ENCODE measurements at places on chromosomes 1 and 21. TPM values are rescaled to one million over a fixed set of nuclear protein-coding genes. Genes with fewer than 3 reads are reported as not detected.

NPHS2 gene
- not detected for total RNA-seq

DNA sequence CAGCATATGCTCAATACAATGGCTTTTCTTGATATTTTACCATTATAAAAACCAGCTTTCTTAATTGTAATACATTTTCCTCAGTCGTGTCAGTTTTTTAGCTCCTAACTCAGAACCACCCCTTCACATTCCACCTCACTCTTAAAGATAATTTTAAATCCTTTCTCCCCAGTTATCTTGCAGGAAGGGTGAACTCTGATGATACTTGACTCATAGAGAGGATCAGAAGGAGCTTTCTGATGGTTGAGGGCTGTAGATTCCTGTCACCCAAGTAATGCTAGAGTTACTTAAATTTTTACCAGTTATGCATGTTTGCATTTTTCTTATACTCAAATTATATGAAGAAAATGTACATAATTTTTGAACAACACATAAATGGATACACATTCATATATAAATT is 233.7 kb downstream of the NCAM2 start:
- H3K27ac ChIP-seq, result no peak overlapping the region
- no peaks in the 10 kb centered on the region for H3K27me3 ChIP-seq
- no peak overlapping the region for H3K4me3 ChIP-seq
- no peak for DNase-seq
- H3K4me1 ChIP-seq, result peaks cover 4% of the 10 kb centered on the region

DNA sequence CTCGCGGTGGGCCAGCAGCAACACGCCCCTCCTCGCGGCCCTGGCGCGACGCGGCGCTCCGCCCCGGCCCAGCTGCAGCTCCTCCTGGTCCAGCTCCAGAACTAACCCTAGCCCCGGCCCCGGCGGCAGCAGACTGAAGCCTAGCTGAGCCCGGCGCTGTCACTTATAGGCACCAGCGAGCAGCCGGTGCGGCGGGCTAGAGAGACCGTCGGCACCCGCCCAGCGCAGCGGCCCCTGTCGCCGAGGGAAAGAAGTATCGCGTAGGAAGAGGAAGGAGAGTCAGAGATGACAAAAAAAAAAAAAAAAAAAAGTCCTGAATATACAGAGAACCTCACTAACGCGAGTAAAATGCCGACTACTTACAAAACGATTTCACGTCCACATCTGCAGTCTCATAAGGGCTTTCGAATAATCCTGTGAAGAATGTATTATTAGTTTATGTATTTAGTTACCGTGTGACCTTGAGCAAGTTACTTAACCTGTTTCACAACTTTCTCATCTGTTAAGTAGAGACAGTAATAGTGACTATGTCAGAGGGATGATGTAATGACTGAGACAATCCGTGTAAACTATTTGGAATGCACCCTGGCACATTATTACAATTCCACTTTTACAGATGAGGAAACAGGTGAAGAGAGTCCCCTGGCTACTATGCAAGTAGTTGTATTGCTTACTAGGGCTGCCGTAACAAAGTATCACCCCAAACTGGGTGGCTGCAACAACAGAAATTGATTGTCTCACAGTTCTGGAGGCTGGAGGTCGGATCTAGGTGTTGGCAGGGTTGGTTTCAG is at the start of gene SLC9A1:
SLC9A1 (minus strand) TSS at position 135 of the 791 bp plus-strand sequence. CDS start 791 bp downstream, outside the sequence.
- no peaks in the 10 kb centered on the region for H3K27me3 ChIP-seq
- DNase-seq, result peak; percentile 97
- H3K27ac ChIP-seq, result peak within 1 kb of the TSS; percentile 96
- peak within 1 kb of the TSS; percentile 91 for H3K4me3 ChIP-seq
- no peaks in the 10 kb centered on the region for H3K36me3 ChIP-seq
- peaks cover 46% of the 10 kb centered on the region for H3K4me1 ChIP-seq

DNA sequence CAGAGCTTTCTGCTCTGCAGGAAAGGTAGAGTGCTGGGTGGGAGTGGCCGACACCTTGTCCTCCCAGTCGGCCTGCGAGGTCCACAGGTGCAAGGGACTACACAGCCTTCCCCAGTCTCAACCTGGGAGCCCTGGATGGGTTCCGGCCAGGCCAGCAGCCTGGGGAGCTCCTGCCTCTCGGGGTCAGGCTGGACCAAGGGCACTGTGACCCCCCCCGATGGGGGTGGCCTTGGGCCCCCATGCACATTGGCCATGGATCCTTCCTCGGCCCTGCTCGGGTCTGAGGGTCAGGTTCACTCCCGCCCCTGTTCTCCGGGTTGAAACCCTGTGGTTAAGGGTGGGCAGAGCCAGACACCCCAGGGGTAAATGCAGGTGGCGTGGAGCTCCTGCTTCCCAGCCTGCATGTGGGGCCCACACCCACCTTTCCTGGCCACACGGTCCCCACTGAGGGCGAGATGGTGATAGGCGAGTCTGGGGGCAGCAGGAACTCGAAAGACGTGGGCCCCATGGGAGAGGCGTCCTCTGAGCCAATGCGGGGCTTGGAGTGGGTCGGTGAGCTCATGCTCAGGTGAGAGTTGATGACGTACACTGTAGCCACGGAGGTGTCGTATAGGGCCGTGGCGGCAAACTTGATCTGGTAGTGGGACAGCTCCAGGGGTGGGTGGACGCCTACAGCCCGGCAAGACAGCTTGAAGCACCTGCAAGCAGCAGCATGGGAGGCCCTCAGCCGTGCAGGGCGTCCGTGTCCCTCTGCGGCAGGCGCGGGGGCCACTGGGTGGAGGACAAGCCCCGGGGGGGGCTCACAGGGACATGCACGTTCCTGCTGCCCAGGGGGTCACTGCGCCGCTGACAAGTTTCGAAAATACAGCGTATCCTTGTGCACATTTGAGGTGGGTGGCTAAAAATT is 10.8 kb upstream of the TMEM52 start:
- peaks cover 1% of the 10 kb centered on the region for H3K36me3 ChIP-seq
- no peak overlapping the region for H3K27ac ChIP-seq
- H3K4me3 ChIP-seq, result no peak overlapping the region

- H3K27ac ChIP-seq, result no peak overlapping the region
- H3K4me1 ChIP-seq, result peaks cover 18% of the 10 kb centered on the region
- H3K36me3 ChIP-seq, result no peaks in the 10 kb centered on the region
- no peak overlapping the region for H3K4me3 ChIP-seq
- no peaks in the 10 kb centered on the region for H3K27me3 ChIP-seq
These were observed 87.7 kb downstream of the TGFBR3 start for GRCh38 chr1:91798241-91798648.

DNA sequence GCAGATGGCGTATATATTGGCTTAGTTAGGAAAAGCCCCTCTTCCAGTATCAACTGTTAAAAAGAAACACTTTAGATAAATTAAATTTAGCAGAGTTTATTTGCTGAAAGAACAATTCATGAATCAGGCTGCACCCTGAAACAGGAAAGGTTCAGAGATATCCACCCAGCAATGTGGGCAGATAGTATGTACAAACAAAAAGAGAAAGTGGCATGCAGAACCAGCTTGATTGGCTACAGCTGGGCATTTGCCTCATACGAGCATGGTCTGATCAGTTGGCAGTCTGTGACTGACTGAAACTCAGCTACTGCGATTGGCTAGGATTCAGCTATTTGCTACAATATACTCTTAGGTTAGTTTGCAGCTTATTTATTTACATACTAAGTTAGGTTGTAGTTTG is 98.2 kb downstream of the ZC3H11B start:
- no peaks in the 10 kb centered on the region for H3K27me3 ChIP-seq
- H3K27ac ChIP-seq, result no peak overlapping the region
- no peak overlapping the region for H3K4me3 ChIP-seq
- H3K36me3 ChIP-seq, result peaks cover 2% of the 10 kb centered on the region
- DNase-seq, result no peak

DNA sequence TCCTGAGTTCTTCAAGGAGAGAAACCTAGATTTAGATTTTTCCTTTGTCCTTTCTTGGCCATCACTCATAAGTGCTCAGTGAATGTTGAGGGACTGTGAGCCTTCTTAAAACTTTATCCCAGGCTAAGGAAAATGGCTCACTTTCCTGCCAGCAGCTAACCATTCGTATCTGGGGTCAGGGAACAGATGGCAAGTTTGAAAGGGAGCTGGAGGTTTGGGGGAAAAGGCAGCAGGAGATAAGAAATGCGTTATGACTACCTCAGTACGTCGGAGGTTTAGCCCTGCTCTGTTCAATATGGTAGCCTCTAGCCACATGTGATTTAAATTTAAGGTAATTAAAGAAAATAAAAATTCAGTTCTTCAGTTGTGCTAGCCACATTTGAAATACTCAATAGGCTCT is 13.3 kb downstream of the RRP15 start:
- H3K27me3 ChIP-seq, result no peaks in the 10 kb centered on the region
- peak overlapping the region; percentile 57 for H3K27ac ChIP-seq
- H3K4me1 ChIP-seq, result peaks cover 22% of the 10 kb centered on the region
- no peak overlapping the region for H3K4me3 ChIP-seq

FTCD gene
- total RNA-seq, result 4.1 TPM

CYB5RL gene
- total RNA-seq, result 7.0 TPM

ECM1 gene
- total RNA-seq, result 3.6 TPM

RAB25 gene
- total RNA-seq, result not detected

MPL gene
- total RNA-seq, result not detected

DNA sequence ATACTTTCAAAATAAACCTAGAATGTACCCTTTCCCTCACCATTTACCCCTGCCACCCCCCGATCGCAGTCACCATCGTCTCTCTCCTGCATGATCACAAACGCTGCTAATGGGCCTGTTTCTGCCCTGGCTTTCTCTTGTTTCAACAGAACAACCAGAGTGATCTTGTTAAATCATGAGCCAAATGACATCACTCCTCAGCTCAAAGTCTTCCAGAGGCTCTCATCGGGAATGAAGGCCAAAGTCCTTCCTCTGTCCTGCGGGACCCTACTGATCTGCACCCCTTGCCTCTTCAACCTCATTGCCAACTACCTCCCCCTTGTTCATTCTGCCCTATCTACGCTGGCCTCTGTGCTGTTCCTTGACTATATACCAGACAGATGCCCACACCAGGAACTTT is 39.4 kb upstream of the PTGFRN start:
- no peaks in the 10 kb centered on the region for H3K36me3 ChIP-seq
- DNase-seq, result no peak
- H3K27ac ChIP-seq, result no peak overlapping the region
- no peaks in the 10 kb centered on the region for H3K4me1 ChIP-seq
- peaks cover 2% of the 10 kb centered on the region for H3K27me3 ChIP-seq

- no peaks in the 10 kb centered on the region for H3K4me1 ChIP-seq
- peaks cover 1% of the 10 kb centered on the region for H3K27me3 ChIP-seq
- DNase-seq, result no peak
- H3K36me3 ChIP-seq, result no peaks in the 10 kb centered on the region
These were observed 99.2 kb downstream of the LHX8 start for GRCh38 chr1:75233302-75233929.

MYBPH gene
- not detected for total RNA-seq

DNA sequence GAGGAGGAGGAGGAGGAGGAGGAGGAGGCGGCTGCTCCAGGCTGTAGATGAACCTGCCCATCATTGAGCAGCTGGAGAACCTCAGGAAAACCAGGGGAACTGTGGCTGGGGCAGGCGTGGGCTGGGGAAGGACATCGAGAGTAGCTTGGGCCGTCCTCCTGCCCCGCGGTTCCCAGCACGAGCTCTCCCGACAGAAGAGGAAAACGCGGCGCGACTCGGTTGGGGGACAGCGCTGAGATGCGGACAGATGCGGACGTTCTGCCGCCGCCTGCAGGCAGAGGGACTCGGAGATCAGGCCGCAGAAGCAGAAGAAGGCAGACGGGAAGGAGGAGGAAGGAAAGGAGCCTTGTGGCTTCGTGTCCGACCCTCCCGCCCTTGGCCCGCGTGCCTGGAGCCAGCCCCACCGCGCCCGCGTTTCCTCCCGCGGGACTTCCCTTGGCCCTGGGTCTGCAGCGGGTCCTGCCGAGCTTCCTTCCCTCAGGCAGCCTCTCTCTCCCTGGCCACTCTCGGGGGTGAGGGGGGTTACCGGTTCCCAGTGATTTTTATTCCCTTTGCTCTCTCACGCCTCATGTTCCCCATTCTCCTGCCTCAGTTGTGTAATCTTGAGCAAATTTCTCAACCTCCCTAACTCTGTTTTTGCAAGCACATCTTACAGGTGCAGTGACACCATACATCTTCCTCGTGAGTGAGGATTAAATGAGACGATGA is 1.7 kb upstream of the TNFRSF9 start:
- H3K4me1 ChIP-seq, result peaks cover 23% of the 10 kb centered on the region
- DNase-seq, result no peak
- peak overlapping the region; percentile 67 for H3K4me3 ChIP-seq
- H3K36me3 ChIP-seq, result no peaks in the 10 kb centered on the region
